ENCODE measurements at places on chromosomes 16 and 17.
A peak's percentile ranks its signal among the peaks of the same experiment; 100 is the strongest.

DNA sequence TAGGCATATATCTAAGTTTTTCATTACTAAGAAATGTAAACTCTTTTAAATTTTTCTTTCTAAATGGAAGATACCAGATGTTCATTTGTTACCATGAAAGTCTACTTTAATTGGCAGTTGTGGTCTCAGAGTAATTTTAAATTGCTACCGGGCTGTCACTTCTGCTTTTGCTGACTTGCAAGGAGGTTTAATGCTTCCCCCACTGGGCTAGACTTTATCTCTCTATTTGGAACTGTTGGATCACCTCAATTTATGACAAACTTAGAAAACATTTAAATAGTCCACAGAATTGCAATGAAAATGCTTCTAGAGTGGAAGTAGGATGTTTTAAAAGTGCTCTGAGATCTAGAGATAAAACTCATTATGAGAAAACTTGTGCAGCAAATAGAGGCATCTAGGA lies 479.8 kb upstream of the GOT2 start:
- DNase-seq: peak; percentile 50

DNA sequence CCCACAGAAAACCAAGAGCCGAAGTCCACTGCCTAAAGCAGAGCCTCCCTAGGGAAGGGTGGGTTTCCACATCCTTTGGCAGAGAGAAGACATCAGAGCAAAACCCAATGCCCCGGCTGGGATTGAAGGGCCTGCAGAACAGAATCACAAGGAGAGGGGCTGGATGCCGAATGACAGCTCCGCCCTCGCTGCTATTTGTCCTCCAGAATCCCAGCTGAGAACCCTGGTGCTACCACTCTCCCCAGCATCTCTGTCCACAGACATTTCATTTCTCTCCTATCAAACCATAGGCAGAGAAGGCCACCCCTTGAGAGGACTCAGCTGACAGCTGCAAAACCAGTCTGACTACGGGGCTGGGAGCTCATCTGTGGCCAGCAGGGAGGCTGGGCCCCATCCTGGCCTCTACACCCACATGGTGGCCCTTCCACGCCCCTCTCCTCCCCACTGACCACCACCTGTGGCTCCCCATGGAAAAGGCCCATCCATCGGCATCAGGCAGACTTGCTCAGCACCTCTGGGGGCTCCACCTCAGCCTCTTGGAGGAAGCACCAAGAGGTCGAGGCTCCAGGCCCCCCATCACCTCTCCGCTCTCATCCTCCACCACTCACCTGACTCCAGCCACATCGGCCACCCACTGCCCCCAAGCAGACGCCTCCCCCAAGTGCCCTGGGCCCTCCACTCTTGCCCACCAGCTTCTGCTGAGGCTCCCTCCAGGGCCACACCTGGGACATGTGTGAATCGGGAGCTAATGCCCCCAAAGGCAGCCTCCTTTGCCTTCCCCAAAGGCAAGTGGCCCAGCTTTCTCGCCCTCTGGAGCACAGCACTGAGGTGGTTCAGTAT lies 288.5 kb downstream of the C16orf95 start:
- no peak for DNase-seq

GRCh38 chr17:74240618-74241205 lies 27.3 kb downstream of the TTYH2 start:
- DNase-seq: no peak

GRCh38 chr16:73233846-73234424 lies 186.0 kb upstream of the ZFHX3 start:
- no peak for DNase-seq

GRCh38 chr16:12099451-12100123 lies 123.1 kb downstream of the SNX29 start:
- no peak for DNase-seq

GRCh38 chr17:81294512-81295030 lies 536 bp downstream of the SLC38A10 start:
- DNase-seq: peak; percentile 48

GRCh38 chr16:55469821-55470532 lies 9.0 kb upstream of the MMP2 start:
- DNase-seq: no peak

GRCh38 chr17:50207315-50207714 lies 5.9 kb upstream of the COL1A1 start:
- DNase-seq: no peak

GRCh38 chr17:27207073-27207513 lies 86.8 kb upstream of the WSB1 start:
- DNase-seq: peak; percentile 78
